ENCODE measurements at places on chromosomes 7 and 10.

DNA sequence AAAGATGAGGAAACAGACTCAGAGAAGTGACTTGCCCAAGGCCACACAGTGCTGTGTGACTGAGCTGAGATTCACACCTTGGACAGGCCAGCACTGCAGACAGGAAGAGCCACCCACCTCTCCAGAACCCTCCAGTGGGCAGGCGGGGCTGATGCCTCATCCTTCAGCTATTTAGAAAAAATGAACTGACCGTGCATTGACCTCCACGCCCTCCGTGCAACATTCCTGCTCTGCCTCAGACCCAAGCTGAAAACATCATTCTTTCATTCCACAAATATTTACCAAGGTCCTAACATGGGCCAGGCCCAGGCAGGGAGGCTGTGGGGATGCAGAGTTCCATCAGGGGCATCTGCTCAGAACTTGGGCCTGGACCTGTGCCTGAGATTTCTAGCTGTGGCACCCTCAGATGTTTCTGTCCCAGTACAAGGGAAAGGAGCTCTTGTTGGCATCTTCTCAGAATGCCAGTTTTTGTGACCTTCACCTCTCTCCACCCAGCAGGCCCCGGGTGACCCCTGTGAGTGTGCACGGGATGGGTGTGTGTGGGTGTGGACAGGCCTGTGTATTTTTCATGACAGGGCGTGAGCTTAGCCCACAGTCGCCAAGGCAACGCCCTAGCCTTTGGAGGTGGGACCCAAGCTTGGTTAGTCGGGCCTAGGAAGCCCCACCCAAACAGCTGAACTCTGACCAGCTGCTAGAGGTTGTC, 6.5 kb downstream of the VSIR start:
- DNase-seq = no peak

GRCh38 chr7:10913457-10913856, 60.2 kb upstream of the PHF14 start:
- DNase-seq = no peak

DNA sequence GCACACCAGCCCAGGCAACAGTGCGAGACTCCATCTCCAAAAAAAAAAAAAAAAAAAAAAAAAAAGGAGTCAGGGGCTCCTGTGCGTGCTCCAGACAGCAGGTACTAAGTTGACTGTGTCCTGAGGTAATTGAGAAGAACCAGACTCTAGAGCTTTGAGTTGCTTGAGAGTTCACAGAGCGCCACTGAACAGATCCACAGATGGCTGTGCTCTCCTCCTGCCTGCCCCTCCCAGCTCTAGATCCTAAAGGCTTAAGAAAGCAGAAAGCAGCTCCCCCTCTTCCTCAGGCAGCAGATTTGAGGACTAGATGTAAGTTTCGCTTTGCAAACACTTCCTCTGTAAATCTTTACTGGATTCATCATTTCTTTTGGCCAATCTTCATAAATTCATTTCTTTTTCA, 38.7 kb downstream of the SHH start:
- DNase-seq = no peak

DNA sequence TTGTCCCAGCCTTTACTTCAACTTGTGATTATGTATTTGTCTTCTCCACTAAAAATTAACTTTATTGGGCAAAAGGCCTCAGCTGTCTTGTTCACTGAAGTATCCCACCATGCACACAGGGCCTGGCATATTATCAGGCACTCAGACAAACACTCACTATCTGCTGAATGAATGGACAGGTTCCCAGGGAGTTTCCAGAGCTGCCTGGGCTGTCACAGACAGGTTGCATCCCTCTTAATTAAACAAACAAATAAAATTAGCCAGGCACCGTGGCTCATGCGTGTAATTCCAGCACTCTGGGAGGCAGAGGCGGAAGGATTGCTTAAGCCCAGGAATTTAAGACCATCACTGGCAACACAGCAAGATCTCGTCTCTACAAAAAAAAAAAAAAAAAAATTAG, 1.5 kb upstream of the TSPAN14 start:
- no peak for DNase-seq

DNA sequence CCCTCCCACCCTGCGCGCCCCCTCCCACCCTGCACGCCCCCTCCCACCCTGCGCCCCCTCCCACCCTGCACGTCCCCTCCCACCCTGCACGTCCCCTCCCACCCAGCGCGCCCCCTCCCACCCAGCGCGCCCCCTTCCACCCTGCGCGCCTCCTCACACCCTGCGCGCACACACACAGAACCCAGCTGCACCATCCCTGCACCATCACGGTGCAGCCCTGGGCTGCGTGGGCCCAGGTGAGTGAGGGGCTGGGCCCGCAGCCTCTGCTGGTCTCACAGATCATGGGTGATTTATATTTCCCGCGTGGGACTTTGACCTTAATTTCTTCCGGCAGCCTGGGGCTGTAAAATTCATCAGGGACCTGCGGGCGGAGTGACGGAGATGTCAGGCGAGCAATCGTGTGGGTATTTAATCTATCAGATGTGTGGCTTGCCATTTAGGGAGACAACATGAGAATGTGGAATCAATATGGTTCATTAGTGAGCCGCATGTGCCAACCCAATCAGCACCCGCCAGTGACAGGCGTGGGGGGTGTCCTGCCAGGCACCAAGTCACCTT, 57.7 kb downstream of the C10orf105 start:
- no peak for DNase-seq

- DNase-seq = no peak
These were observed 88.2 kb upstream of the FAM133B start for GRCh38 chr7:92678291-92678920.

GRCh38 chr10:104123397-104123796, 1.4 kb downstream of the SFR1 start:
- DNase-seq = no peak

GRCh38 chr7:87635921-87636320, 7.7 kb downstream of the RUNDC3B start:
- DNase-seq = no peak

DNA sequence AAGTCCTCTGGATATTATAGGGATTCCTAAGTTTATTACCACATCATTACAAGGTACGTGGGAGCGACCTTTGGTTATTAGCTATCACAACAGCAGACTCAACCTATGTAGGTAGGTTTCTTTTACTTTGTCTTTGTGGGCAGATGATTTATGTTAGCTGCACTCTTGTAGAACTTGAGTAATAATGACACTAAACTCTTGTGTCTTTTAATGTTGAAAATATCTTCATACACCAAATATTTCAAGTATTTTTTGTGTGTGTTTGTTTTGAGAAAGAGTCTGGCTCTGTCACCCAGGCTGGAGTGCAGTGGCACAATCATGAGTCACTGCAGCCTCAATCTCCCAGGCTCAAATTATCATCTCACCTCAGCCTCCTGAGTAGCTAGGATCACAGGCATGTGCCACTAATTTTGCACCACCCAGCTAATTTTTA, 19.2 kb upstream of the SUPV3L1 start:
- DNase-seq = no peak

DNA sequence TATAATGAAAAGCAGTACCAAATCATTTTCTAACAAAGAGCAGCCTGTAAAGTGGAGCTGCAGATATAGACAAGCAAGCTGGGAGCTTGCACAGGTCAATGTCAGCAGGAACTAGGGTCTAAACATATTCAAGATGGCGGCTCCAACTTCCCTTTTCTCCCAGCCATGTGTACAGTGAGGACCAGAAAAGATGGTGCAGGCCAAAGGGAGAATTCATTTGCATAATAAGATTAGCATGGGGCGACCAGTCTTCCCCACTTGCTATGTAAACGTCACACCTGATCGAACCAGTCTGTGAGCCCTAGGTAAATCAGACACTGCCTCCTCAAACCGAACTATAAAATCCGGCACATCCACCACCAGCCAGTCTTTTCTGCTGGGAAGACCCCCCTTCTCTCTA, 4.4 kb upstream of the RAPGEF5 start:
- no peak for DNase-seq

- no peak for DNase-seq
These were observed 64.4 kb upstream of the EMX2 start for GRCh38 chr10:117477961-117478670.

DNA sequence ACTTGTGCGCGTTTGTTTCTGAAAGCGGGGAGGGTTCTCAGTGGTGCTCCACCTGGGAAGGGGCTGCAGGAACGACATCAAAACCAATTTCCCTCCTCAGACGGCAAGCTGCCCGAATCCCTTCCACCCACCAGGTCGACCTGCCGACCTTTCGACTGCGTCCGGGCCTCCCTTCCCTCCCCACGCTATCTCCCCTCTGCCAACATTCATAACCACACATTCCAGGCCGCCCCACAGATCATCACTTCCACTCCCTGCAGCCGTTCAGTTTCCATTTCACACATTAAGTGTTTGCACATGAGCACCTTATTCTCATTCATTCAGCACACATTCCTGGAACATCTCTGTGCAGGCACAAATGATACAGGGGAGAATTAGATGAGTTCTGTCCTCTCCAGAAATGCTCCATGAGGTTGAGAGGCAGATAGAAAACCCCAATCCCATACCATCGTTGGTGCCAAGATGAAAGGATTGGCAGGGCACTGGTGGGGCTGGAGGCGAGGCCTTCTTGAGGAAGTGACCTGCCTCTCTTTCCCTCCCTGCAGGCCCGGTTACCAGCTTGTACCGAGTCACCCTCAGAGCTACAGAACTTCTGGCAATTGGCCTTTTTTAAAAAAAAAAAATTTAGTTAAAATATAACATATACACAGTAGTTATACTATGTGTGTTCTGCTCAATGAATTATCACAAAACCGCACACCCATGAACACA, 70.0 kb downstream of the MINDY4 start:
- no peak for DNase-seq

- peak; percentile 11 for DNase-seq
These were observed 8.0 kb downstream of the SAR1A start for GRCh38 chr10:70162151-70162891.

- no peak for DNase-seq
These were observed 69.7 kb upstream of the ANTXRL start for GRCh38 chr10:46216836-46217751.

DNA sequence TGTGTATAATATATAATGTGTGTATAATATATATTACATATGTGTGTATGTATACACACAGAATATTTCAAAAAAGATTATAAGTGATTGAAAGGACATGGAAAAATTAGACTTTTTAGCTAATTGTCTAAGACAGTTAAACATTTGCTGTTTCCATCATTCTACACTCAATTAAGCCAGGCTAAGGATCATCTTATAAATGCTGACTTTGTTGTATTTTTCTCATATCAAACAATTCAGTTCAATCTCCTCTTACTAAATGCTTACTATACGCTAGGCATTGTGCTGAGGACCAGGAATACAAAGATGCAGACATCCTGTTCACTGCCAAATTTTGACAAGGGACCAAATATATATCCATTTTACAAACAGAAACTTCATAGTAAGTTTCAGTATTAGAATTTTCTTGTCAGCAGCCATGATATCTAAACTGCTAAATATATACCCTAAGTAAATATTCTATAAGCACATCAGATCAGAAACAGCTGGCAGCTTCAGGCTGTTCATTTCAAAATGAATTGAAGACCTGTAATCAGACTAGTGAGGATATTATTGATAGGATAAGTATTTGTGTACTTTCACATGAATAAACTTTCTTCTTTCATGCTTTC, 10.3 kb upstream of the LRRN3 start:
- DNase-seq = no peak

DNA sequence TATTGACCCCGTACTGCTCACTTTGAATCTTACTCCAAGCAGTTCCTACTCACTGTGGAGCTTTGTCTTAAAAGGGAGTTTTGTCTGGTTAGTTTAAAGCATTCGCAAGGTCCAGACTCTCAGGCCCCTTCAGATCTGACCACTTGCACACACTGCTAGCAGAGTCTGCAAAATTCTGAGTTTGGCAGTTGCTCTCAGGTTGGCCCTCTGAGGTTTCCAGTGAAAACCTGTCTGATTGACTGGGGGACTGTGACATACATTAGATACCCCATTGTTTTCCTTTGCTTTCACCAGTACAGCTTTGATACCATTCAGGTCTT, 149.2 kb downstream of the XPNPEP1 start:
- no peak for DNase-seq

GRCh38 chr10:31745612-31746376, 182.8 kb downstream of the ARHGAP12 start:
- peak; percentile 45 for DNase-seq

GRCh38 chr7:133258174-133258573, 5.3 kb downstream of the EXOC4 start:
- no peak for DNase-seq

DNA sequence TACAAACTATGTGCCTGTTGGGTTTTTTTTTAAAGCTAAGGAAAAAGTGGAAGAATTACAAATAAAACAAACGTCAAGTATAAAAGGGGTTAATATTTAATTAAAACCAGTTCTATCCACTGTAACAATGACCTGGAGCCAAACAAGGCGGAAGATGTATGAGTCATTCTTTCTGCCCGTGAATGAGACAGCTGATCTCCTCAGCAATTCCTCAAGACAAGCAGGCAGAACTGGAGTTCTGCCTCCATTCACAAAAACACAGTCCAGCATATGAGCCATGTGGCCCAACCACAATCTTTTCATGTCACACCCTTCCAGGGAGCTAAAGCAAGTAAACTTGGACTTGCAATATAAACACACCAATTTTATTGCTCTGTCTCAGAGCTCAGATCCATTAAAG, 8.4 kb downstream of the ETV1 start:
- DNase-seq = no peak

- no peak for DNase-seq
These were observed 262.2 kb downstream of the BAMBI start for GRCh38 chr10:28939281-28940157.

All from CD4-positive, alpha-beta T cell (primary cell).